ENCODE measurements at places on chromosomes 6 and 20. TPM values are rescaled to one million over a fixed set of nuclear protein-coding genes. Genes with fewer than 3 reads are reported as not detected.

The ACTL10 gene
- 1.4 TPM for total RNA-seq

The HLA-DQB1 gene
- under 0.01 TPM for total RNA-seq

DNA sequence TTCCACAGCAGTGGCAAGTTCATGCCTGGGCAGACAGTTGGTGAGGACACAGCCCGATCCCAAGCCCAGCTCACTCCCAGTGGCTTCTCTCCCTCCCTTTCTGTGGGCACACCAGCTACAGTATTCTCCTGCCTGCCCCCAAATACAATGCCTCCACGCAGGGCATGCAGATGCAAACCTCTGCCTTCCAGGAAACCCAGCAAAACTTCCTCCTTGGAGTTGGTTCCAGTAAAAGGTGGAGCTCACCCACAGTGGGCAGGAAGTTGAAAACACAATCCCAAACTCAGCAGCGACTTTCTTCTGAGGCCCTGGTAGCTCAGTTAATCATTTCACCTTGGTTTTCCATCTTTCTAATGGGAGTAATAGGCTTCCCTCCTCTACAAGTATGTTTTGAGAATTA, 93.7 kb downstream of the LY86 start:
- no peak for DNase-seq

The SLC22A16 gene
- not detected for total RNA-seq

DNA sequence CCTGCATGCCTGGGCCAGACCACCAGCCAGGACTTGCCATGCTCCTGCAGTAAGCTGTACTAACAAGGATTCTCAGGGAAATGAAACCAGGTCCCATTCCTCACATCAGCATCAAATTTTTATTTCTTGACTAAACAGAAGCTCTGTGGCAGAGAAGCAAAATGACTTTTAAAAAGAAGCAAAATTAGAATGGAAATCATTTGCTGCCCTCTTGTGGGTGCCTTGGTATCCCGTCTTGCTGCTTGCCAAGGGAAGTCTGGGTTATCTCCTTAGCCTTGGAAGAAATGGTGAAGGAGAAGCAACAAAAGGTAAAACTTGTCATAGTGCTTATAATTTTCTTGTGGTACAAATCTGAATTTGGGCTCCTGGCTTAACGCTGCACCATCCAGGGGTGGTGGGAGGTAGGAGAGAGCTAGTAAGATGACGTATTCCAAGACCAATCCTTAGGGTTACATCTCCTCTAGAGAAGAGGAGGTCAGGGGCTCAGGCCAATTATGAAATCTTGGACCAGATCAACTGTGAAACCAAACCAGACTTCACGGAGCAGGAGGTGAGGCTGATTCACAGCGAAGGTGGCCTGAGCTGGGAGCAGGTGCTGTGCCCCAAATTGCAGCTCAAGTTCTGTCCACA, 107.5 kb downstream of the FAXC start:
- no peak for DNase-seq

DNA sequence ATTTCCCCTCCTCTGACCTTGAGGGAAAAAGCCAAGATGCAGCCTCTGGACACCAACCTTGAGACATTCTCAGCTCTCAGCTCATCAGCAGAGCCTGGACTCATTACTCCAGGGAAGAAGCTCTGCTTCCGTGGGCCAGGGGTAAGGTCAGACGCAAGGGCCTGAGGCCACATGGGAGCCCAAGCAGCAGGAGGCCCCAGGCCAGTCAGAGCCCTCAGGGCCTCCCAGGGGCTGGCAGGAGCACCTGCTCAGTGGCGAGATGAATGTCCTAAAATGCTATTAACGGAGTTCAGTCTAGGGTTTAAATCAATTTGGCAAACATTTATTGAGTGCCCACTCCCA, 208.6 kb downstream of the ERMARD start:
- DNase-seq, result no peak

GRCh38 chr6:167410462-167410861, 85.6 kb downstream of the TTLL2 start:
- no peak for DNase-seq

DNA sequence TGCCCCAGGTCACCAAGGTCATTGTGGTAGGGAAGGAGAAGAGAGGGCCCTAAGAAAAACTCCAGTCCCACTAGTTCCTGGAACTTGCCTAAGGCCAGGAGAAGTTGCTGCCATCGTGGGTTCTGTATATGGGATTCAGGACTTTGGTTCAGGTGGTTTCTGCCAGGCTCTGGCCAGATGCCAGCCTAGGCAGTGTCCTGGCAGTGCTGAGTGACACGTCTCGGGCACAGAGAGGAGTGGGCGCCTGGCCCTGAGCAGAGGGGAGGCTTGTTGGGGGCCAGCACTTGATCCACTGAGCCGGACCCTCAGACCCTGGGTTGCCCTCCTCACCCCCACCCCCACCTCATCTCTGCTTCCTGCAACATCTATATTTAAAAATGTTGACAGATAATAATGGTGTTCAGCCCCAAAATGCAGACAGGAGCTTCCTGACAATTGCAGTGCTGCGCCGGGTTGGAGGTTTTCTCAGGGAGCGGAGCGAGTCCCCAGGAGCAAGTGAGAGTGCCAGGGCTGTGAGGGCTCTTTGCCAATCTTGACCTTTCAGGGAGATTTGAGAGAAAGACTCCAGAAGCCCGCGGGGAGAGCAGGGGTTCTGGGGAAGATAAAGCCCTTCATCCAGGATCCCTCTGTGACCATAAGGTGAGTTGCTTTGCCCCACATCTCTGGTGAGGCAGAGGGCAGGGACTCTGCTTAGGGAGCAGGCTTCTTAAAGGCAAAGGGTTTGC, 71.9 kb downstream of the PHACTR3 start:
- no peak for DNase-seq

The SLC22A3 gene
- not detected for total RNA-seq

DNA sequence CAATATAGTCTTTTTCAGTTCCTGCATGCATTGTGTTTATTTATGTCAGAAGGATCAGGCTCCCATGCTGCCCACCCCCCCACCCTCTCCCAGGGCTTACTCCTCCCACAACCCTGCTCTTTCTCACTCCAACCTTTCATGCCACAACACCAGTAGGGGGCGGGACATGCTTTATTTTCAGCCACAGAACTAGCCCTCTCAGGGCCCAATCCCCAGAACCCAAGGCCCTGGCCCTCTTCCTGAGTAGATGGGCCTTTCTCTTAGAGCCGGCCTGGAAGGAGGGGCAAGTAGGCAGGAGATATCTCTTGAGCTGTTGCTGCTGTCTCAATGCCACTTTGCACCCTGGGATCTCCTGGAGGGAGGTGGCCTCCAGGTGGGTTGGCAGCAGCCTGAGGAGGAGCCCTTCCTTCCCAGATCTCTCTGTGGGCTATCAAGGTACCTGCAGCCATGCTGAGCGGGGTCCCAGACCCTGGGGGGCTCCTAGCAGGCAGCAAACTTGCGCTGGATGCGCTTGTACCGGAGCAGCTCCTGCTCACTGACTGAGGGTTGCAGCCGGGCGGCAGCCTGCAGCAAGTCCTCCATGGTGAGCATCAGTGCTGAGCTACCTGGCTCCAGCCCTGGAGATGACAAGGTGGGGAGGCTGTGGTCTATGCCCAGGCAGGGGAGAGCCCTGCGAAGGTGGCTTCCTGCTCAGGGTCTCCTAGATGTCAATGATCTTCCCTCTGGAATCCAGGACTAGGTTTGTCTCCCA, 3.5 kb downstream of the GNMT start:
- no peak for DNase-seq

GRCh38 chr20:5729348-5729747, 20.9 kb upstream of the SHLD1 start:
- DNase-seq, result no peak

The PCK1 gene
- not detected for total RNA-seq

GRCh38 chr20:31747640-31748039, 8.6 kb downstream of the TPX2 start:
- DNase-seq, result no peak

DNA sequence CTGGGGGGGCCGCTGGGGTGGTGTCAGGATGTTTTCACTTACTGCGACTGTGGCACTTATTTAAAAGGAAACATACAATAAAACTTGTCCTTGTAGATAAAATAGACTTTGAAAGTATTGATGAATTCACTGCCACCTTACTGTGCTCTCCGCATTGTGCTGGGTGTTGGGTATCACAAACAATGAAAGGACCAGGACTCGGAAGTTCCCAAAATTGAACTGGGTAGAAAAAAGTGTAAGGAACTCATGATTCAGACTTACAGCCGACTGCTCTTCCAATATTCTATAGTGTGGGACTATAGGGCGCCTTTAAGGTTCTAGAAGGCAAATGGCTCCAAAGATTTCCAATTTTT, 32.1 kb upstream of the ID4 start:
- no peak for DNase-seq

GRCh38 chr6:147283460-147283859, 79.2 kb downstream of the STXBP5 start:
- no peak for DNase-seq

GRCh38 chr20:25193843-25194242, 1.7 kb upstream of the ENTPD6 start:
- DNase-seq, result no peak

The JPH2 gene
- total RNA-seq, result 0.13 TPM

The ADGRG6 gene
- total RNA-seq, result 3.3 TPM

GRCh38 chr6:143621876-143622605, 55.7 kb upstream of the PHACTR2 start:
- DNase-seq, result no peak

The MAP7 gene
- 0.51 TPM for total RNA-seq

- no peak for DNase-seq
Measured at GRCh38 chr20:21141825-21142224, 15.9 kb downstream of the KIZ start.

The EPPIN gene
- not detected for total RNA-seq

GRCh38 chr6:119672725-119673124, 323.2 kb upstream of the MAN1A1 start:
- no peak for DNase-seq

- DNase-seq, result peak; percentile 75
Measured at GRCh38 chr6:75296811-75297779, 12.5 kb upstream of the TMEM30A start.

DNA sequence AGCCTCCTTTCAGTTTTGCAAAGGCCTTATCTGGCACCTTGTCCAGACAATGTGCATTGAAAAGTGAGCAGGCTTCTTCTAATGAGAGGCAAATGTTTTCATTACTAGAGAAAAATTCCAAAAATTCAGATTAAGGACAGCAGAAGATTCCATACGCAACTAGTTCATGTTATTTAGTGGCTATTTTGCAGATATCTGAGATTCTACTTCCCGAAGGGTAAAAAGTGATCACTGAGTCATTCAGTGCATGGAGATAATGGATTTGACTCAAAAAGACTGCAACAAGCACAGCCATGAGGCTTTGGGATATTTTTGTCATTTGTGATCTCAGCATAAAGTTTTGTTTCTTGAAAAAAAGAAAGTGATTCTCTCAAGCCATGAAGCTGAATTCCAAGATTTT, 29.9 kb downstream of the METTL24 start:
- DNase-seq, result no peak

- DNase-seq, result no peak
Measured at GRCh38 chr6:145631374-145631773, 103.9 kb downstream of the EPM2A start.

GRCh38 chr6:112649853-112650252, 302.7 kb downstream of the RFPL4B start:
- DNase-seq, result peak; percentile 20

The ANGPT4 gene
- not detected for total RNA-seq

- DNase-seq, result peak; percentile 2
Measured at GRCh38 chr20:13158369-13158768, 62.7 kb upstream of the ISM1 start.

GRCh38 chr6:156850353-156850752, 73.2 kb downstream of the ARID1B start:
- no peak for DNase-seq

DNA sequence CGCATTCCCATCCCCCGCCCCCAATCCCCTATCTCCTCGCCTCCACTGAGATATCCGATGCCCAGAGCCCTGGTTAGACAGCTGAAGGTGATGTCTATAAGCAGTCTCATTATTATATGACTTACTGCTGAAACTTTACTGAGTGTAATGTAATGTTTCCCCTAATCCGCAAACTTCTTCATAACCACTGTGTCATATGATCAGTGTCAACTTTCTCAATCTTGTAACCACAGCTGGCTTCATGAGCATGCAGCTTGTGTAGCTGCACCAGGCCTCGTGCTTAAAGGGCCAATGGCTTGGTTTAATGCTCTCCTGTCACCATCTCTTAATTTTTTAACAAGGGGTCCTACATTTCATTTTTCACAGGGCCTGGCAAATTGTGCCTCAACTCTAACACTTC, 8.1 kb downstream of the ASIP start:
- DNase-seq, result no peak

The TGM3 gene
- not detected for total RNA-seq

The LMBRD1 gene
- 16.7 TPM for total RNA-seq

DNA sequence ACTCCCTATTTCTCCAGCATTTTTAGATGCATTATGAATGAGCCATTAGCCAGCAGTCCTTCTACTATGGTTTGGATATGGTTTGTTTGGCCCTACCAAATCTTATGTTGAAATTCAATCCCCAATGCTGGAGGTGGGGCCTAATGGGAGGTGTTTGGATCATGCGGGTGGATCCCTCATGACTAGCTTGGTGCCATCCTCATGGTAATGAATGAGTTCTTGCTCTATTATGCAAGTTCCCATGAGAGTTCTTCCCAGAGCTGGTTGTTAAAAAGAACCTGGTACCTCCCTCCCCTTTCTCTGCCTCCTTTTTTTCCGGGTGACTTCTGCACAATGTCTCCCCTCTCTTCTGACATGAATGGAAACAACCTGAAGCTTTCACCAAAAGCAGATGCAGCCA, 6.2 kb upstream of the CGA start:
- no peak for DNase-seq

The SNRPB2 gene
- total RNA-seq, result 34.3 TPM

GRCh38 chr6:69370763-69371162, 426.0 kb downstream of the LMBRD1 start:
- no peak for DNase-seq

The ULBP1 gene
- total RNA-seq, result under 0.01 TPM

DNA sequence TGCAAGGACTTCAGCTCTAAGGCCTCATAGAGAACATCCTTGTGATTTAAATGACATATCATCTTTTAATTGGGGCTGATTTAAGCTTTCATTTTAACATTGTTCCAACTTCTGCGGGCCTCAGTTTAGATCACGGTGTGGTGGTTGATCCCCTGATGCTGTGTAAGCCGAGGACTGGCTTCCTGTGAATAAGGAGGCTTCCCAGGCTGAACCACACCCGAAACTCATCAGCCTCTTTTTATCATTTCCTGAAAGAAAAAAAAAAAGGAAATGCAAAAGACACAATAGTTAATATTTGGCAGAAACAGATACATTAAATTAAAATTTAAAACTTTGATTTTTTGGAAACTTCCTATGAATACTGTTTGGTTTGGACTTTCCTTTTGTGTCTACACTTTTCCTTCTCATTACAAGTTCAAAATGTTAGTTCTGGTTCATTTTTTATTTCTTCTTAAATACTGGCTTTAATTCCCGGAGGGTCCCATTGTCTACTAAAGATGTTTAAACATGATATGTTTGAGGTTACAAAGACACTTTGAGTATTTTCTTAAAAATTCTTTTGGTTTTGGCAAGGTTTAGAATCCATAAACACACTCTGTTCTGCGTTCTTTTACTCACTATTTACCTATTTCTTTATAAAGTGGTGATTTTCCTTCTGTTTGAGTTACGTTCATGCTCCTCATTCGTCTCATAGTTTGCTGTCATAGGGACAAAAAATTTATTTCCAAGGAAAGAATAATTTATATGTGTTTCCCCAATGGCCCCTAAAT, 230.0 kb upstream of the SULF2 start:
- no peak for DNase-seq
